Choroid plexus epithelial cell (primary cell): ENCODE measurements at places on chromosomes 4 and X.

GRCh38 chr4:48012824-48013223, 3.7 kb downstream of the CNGA1 start:
- peak; percentile 13 for DNase-seq

DNA sequence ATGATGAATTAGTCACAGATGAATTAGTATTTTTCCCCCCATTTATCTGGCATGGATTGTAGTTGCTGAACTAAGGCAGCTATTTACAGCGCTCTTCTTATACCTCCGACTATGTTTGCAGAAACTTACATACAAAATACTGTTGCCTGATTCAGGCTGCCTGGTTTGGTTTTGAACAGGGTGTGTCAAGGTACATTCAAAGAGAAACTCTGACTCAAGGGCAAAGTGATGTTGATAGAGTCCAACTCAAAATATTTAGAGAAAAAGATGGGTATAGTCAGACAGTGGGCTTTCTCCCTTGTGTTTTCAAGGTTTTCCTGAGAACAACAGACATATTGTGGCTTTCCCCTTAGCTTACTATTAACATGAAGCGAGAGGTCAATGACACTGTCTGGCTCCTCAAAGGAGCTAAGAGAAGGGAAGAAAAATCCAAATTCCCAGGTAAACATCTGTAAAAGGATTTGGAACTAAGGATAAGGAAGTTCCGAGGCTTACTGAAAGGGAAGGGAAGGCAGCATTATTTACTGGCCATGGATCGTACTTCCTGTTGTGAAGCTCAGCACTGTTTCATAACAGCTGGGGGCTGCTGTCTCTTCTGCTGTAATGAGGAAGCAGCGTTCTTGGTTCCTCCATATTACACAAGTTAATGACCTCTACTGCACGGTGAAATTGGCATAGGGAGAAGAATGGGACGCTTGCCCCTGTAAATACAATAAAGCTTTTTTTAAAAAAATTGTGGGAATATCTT, 30.9 kb downstream of the FAM9C start:
- DNase-seq, result peak; percentile 63

DNA sequence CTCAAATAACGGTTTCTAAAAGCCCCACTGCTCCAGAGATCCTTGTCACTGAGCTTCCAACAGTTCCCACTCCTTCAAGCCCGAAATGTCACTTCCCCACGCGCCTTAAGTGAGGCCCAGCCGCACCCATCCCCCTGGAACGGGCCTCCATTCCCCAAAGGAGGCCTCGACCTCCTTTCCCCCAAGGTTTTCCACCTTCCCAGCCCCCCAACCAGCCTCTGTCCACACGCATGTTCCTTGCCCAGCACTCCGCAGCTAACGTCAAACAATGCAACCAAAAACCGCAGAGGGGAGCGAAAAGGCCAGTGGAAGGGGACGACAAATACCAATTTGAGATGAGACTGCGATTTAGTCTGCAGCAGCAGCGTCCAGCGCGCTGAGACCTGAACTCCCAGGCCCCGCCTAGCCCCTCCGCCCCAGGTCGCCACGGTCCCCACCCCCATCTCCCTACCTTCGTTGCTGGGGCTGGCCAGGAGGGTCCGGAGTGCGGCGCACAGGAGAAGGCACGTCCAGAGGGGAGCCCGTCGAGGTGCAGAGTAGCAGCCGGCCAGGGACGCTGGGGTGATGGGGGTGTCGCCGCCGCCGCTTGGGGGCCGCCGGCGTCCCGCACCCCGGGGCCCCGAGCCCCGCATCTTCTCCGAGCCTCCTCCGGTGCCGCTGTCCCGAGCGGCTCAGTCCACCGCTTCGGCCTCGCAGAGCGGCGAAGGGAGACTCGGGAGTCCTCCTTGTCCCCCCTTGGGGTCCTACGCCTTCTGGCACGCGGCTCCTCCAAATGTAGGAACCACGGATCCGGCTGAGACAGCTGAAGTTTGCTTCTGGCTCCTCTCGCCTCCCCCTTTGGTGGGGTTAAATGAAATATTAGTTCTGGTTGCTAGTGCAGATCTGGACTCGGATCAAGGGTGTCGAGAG, 924 bp downstream of the EPHA5 start:
- DNase-seq, result peak; percentile 39

DNA sequence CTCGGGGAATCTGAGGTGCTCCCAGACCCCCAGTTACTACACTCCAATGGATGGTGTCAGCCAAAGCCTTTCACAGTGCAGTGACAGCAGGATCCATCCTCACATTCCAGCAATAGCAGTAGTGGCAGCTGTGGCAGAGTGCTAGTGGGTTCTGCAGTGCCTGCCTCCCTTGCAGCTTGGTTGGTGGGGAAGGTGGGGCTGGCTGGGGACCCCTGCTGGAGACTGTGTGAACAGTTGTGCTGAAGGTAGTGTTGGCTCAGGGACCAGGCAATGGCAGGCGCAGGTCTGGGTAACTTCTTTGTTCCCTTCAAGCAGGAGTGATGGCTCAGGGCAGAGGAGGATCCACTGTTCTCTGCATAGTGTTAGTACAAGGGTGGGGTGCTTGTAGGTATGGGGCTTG, 343.7 kb upstream of the TRAM1L1 start:
- DNase-seq, result no peak

- peak; percentile 85 for DNase-seq
Measured at GRCh38 chr4:169383724-169384123, 113.0 kb upstream of the SH3RF1 start.

GRCh38 chr4:133377286-133377685, 228.2 kb downstream of the PCDH10 start:
- no peak for DNase-seq

- no peak for DNase-seq
Measured at GRCh38 chr4:120858776-120859175, 63.8 kb downstream of the PRDM5 start.

- no peak for DNase-seq
Measured at GRCh38 chr4:8081621-8082516, 76.7 kb downstream of the ABLIM2 start.

- DNase-seq, result peak; percentile 35
Measured at GRCh38 chrX:17812763-17813162, 48.3 kb downstream of the RAI2 start.

GRCh38 chr4:188214861-188215260, 75.6 kb downstream of the TRIML1 start:
- no peak for DNase-seq

DNA sequence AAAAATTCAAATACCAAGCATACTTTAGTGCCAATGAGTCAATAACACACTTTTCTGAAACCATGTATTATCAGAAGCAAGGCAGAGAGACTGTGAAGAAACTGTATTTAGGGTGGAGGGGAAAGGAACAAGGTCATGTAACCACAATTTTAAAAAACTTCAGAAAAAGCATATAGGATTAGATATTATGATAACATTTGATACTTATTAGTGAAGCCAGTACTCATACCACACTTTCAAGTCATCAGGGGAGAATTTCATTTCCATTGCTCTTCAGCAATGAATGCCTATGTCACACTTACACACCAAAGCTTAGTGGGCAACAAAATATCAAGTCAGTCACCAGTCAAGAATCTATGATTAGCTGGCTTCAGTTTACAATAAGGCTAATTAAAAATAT, 602.2 kb downstream of the IL15 start:
- peak; percentile 51 for DNase-seq

- DNase-seq, result peak; percentile 13
Measured at GRCh38 chrX:118228041-118228440, 111.4 kb upstream of the KLHL13 start.

- DNase-seq, result no peak
Measured at GRCh38 chr4:87881115-87881514, 48.3 kb downstream of the MEPE start.

GRCh38 chr4:186653969-186654368, 69.7 kb downstream of the FAT1 start:
- DNase-seq, result peak; percentile 10

DNA sequence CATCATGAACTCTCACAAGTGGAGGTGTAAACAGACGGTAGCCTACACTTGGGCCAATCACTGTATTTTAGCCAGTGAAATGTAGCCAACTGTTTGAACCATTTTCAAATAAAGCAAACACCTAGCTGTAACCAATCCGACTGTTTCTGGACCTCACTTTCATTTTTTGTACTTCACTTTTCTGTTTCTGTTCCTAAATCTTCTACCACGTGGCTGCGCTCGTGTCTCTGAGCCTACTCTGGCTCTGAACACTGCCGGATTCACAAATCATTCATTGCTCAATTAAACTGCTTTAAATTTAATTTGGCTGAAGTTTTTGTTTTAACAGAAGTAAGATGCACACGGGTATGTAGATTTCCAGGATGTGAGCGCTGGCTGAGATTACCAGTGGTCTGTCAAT, 319.1 kb downstream of the RAPGEF2 start:
- no peak for DNase-seq

DNA sequence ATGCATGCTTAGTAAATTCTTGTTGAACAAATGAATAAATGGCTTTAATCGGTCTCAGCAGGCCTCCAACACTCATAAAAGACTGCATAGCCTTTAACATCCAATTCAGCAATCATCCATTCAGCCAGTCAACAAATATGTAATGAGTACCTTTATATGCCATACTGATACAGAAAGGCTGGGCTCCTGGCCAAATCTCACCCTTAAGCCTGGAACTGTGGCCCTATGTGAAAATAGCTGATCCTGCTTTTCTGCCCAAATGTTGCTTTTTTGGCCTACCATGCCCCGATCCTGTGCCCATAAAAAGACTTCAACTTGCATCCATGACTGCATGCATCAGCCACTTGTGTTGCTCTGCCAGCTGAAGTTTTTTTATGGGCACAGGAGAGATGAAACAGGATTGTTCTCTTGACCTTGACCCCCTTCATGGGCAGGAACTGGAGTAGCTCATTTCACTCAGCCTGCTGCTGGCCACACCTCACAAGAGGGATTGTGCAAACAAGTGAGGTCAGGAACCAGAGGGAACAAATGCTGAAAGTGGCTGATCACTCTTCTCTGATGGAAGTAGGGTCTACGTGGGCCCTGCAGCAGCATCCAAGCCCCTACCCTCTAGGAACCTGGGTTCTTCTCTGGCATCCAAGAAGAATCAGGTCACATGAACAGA, 75.6 kb downstream of the NPY1R start:
- DNase-seq, result no peak

- DNase-seq, result no peak
Measured at GRCh38 chr4:86686741-86687140, 92.6 kb downstream of the PTPN13 start.

DNA sequence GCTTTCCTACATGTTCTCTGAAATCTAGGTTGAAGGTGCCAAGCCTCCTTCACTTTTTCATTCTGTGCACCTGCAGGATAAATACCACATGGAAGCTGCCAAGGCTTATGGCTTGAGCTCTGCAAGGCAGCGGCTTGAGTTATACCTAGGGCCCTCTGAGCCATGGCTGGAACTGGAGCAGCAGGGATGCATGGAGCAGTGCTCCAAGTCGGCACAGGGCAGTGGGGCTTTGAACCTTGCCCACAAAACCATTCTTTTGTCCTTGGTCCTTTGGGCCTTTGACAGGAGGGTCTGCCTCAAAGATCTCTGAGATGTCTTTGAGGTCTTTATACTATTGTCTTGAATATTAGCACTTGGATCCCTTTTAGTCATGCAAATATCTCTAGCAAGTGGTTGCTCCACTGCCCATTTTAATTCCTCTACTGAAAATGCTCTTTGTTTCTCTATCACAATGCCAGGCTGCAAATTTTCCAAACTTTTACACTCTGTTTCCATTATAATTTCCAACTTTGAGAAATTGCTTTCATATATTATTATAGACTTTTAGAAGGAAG, 536.2 kb upstream of the KLHL4 start:
- DNase-seq, result no peak

DNA sequence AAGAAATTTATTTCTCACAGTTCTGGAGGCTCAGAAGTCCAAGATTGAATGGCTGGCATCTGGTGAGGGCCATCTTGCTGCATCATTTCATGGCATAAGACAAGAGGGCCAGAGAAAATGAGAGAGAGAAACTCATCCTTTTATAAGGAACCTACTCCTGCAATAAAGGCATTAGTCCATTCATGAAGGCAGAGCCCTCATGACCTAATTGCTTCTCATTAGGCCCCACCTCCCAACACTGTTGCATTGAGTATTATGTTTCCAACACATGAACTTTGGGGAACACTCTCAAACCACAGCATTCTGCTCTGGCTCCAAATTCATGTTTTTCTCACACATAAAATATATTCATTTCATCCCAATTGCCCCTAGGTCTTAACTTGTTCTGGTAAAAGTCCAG, 14.2 kb downstream of the RNF175 start:
- DNase-seq, result no peak

GRCh38 chr4:950136-951020, 18.1 kb downstream of the TMEM175 start:
- DNase-seq, result no peak

DNA sequence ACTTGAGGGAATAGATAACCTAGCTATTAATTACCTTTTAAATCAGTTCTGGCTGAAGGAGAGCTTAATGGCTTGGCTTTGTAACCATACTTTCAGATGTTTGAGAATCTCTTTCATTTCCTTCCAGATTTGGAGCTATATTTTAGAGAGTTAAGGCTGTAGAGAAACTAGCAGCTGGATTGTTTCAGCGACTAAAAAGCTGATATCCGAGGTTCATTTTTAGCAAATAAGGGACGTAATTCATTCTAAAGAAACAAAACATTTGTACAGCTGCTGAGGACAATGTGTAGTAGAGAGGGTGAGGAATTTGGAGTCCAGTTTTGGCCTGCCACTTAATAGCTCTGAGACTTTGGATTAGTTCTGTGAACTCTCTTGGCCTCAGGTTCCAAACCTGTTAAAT, 12.2 kb downstream of the OSTC start:
- DNase-seq, result no peak

DNA sequence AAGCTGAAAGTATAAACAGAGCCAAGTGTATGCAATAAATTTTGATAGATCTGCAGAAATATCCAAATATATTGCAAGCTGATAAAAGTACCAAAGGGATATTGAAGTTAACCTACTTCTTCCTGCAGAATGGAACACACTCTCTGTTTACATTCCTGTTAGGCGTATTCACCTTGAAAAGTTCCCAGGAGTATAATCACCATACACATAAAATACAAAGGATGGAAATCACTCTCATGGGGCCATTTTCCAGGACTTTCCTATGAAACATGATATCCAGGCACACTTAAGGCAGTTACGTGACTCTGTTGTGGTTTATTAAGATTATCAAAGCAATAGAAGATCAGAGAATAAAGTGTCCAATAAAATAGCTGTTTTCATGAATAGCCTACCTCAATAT, 1142.3 kb downstream of the NLGN4X start:
- DNase-seq, result no peak

DNA sequence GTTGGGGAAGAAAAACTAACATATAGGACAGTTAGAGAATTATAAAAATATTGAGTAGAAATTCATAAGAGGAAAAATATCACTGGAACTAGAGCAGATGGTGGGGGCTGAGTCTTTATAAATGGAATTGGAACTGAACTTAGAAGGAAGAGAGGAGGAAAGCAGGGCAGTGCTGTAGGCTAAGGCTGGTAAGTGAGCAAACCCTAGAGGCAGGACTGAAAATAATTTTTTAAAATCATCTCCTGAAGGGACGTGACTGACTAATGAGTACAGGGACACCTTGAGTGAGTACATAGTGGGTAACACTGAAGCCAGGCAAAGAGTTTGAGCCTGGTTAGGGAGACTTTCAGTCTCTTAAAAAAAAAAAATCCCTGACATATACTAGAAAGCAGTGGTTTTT, 63.3 kb downstream of the GALNT7 start:
- DNase-seq, result peak; percentile 72

- DNase-seq, result no peak
Measured at GRCh38 chr4:70895405-70895804, 6.8 kb upstream of the MOB1B start.

- DNase-seq, result no peak
Measured at GRCh38 chrX:22399437-22400192, 126.9 kb downstream of the CBLL2 start.
